ENCODE measurements at places on chromosomes 3 and 15.
A peak's percentile ranks its signal among the peaks of the same experiment; 100 is the strongest.

DNA sequence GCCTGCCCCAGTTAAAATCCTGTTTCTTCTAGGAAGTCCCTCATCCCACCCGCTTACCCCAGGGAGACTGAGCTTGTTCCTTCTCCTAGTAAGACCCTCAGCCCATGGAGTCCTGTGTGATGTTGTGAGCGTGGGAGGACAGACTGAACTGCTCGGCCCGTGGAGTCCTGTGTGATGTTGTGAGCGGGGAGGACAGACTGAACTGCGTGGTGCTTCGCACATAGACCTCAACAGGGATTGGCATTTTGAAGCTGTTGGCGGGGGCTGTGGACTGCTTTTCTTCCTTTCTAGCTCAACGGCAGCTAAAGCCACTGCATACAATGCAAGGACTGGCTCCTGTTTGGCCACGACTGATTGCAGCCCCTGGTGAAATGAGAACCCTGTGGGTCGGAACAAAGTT is 1.6 kb upstream of the SPTBN5 start:
- DNase-seq: no peak

DNA sequence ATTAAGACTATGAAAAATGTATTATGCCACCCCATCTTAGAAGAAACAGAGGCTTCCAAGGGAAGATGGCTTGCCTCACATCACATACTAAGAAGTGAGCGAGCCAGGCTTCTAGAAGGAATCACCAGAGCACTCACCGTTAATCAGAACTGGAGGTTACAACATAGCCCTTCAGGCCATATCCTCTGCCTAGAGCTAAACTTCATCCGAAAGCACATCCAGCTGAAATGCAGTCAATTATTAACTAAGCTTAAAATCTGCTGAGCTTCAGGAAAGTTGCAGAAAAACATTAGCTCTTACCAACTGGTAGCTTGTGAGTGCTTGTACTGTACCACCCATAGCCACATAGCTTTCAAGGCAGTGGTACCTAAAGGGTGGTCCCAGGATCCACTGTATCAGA is 483.2 kb downstream of the TBL1XR1 start:
- no peak for DNase-seq

DNA sequence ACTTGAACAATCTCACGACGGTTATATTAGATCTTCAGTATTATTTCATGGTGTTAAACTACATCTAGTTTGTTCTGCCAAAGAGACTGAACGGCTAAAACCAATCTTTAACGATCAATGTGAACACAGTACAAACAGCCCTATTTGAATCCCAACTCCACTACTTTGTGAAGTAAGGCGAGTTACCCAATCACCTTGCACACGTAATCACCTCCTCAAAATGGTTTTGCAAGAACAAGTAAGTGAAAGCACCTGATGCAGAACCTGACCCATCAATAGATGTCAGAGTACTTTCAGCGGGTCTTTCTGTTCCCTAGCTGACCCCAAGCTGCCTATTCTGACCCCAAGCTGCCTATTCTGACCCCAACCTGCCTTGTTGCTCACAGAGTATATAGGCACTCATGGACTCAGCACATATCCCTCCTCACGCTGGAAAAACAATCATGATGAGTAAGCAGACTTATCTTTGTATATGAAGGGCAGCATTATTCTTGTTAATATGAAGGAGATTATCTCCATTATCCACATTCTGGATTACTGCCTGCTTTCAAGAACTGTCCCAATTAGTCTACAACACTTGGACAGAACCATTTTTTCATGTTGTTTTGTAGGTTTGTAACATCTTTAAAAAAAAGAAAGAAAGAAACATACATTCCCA is 3.7 kb downstream of the KPNA1 start:
- DNase-seq: no peak

GRCh38 chr15:39345176-39345575 is 235.7 kb upstream of the THBS1 start:
- DNase-seq: no peak

DNA sequence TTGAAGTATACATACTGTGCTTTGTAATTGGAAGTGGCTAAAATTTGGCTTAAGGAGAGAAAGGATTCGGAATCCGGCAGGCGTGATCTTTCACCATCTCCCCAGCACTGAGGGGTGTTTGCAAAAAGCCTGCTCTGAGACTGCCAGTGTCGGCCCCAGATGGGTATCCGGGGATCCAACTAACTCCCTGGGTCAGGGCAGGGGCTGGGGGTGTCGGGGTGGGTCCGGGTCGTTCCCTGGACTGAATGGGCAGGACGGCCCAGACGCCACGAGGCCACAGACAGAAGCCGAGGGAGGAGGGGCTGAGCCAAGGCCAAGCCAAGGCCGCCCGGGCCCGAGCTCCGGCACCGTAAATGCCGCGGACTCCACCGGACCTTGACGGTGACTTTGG is 349 bp downstream of the PPIB start:
- no peak for DNase-seq

DNA sequence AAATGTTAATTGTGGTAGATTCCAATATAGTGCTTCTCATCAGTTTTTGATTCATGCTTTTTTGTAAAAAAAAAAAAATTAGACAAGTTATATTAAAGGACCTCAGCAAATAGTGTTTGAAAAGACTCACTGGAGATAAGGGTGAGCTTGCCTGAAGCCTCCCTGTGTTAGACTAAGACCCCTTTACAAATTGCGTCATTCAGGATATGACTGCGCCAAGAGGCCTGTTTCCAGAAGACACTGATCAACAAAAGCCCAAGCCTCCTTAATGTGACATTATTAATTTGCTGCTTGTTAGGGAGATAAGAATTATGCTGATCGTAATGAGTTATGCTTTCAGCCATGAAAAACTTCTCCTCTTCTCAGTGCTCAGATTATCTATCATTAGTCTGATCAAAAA is 13.0 kb upstream of the DNAJC13 start:
- DNase-seq: no peak

DNA sequence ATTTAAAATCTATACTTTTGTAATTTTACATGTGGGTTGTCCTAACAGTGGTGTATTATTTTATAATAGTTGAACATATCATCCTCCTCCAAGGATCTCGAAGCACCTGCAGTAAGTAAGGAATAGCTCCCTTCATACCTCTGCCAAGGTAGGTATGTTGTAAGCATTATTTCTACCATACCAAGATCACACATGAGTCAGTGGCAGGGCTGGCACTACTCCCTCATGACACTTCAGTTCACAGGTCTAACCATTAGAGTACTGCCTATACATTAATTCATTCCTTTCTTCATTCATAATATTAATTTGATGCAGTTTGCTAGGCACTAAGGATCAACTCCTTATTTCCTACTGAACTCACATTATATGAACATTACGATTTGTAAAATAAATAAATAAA is 11.9 kb upstream of the LEKR1 start:
- DNase-seq: no peak

DNA sequence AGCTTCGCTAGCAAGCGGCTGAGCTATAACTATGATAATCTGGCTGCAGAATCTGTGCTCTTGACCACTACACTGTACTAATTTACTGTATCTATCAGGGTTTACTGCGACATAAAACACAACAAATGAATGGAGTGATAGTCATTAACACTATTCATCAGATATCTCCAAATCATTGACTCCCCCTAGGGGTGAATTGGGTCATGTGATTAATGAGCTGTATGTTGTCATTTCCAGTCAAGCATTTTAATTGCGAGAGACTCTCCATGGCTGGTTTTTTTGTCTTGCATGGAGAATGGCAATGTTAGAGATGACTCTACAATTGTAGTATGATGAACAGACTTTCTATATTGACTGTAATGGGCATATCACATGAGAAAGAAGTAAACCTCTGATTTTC is 10.5 kb upstream of the TM4SF18 start:
- no peak for DNase-seq

DNA sequence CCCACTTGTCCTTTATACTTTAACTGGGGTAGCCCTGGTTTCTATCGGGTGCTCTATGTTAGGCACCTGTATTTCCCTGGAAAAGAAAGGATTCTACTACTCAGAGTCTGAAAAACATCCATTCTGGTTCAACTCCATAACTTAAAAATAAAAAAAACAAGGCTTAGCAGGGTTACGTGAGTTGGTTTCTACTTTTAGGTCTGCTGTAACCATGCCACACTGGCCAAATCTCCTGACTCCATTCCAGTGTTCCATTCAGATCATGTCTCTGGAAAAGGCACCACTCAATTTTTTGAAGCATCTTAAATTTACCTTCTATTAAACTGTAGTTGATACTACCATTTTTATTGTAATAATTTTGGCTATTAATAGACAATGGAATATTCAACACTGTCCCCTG is 62.1 kb downstream of the CAPN3 start:
- DNase-seq: no peak

DNA sequence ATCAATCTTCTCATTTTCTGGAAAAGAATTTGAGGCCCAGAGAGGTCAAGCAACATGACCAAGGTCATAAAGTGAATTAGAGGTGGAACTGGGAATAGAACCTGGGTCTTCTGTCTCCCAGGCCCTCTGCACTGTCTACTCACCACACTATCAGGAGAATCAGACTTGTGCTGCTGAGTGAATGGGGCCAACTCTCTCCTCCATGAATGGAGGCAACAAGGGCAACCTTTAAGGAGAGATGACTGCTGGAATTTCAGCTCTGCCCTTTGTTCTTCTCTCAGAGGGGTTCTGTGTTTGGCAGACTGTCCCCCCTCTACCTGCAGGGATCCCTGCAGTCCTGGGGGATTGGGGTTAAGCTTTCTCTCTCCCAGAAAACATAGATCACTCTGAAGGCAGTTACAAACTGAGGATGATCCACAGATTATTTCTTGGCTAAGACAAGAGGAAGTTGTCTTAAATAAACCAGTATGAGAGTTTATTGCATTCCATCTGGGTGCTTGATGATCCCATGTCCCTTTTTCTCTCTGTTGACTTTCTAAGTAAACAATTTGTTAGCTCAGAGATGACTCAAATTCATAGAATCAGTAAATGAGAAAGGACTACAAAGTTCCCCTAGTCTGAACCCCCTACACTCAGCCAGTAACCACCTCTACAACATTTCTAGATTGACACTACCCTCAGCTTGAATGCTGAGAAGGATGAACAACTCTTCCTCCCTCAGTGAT is 99.0 kb upstream of the LIPC start:
- peak; percentile 20 for DNase-seq

DNA sequence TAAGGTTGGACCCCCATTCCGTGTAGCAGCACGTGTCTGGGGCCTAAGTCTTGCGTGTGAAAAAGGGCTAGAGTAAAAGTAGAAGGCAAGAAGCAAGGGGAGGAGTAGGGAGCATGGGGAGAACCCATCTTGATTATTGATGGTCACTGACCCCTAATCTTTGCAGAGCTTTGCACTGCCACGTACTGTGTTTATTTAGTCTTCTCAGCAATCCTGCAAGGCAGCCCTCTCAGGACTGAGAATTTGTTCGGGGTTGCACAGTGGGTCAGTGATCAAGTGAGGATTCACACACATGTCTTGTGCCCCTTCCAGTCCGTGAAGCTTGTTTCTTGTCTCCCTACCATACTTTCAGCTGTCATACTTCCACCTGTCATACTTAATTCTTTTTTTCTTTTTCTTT is 7.2 kb downstream of the SEMA4B start:
- DNase-seq: no peak

- no peak for DNase-seq
Measured at GRCh38 chr3:184341925-184342324, 4.5 kb downstream of the FAM131A start.

DNA sequence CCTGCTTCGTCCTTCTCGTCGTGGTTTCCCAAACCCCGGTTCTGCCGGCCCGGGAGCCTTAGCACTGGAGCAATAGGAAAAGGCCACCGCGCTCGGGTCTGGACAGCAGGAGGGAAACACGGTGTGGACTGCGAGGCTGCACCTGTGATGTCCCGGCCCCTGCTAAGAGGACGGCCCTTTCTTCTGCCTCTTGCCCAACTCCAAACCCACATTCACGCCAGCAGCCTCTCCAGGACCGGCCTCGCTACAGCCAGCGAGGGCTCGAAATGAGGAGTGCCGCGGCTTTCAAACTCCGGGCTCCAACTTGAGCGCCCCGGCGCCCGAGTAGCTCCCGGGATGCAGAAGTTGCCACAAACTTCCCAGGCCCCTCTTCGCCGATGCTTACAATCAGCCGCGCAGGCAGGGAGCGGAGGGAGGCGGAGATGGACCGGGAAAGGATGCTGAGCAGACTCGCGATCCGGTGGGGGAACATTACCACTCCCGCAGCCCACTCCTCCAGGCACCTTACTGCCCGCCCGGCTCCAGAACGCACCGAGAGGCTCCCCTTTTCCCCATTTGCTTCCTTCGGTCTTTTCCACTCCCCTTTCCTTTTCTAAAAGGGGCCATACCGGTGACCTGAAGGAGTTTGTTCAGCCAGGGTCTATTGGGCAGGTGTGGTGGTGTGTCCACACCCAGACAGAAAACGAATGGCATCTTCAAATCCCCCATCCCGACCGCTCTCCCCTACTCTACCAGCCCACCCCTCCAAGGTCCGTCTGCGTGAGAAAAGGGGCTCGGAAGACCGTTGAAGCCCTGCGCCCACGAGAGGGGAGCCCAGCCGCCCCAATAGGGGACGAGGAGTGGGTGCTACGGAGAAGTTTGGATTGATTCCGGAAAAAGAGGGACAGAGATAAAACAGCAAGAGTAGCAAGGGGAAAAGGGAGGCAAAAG is 18.8 kb upstream of the SATB1 start:
- no peak for DNase-seq

- DNase-seq: no peak
Measured at GRCh38 chr15:60444289-60444912, 34.5 kb downstream of the ICE2 start.

- no peak for DNase-seq
Measured at GRCh38 chr3:32839714-32840085, 21.9 kb downstream of the TRIM71 start.

DNA sequence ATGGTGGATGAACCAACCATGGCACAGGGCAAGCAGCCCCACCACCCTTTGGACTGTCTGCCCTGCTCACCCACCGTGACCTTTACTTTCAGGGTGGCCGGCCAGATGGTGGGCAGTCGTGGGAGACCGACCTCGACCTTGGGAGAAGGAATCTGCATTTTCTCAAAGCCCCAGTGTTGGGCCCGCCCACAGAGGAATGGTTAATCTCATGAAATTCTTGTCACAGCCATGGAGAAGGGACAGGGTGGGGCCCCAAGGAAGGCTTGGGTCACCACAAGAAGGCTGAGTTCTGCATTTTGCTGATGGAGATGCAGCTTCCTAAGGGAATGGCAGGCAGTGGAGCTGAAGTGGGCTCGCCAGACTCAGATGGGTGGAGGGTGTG is 2.9 kb downstream of the PLXND1 start:
- DNase-seq: no peak

DNA sequence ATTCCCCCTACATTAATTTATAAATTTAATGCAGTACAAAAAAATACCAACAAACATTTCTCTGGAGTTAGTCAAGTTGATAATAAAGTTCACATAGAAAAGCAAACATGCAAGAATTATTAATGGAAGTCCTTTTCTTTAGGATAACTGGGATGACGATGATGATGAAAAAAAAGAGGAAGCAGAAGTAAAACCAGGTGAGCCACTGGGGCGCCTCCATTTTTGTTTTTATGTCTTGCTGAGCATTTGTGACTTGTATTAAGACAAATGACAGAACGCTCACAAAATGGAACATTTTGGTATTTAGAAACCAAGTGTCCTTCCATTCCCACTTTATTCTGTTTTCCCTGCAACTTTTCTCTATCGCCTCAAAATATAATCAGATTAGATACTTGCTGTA is 13.8 kb downstream of the EIF3J start:
- no peak for DNase-seq

All from KG1 (cell line).